ENCODE measurements at places on chromosomes 3 and 15.

- no peak for DNase-seq
Observed at GRCh38 chr3:196788528-196788927, 48.9 kb downstream of the PAK2 start.

DNA sequence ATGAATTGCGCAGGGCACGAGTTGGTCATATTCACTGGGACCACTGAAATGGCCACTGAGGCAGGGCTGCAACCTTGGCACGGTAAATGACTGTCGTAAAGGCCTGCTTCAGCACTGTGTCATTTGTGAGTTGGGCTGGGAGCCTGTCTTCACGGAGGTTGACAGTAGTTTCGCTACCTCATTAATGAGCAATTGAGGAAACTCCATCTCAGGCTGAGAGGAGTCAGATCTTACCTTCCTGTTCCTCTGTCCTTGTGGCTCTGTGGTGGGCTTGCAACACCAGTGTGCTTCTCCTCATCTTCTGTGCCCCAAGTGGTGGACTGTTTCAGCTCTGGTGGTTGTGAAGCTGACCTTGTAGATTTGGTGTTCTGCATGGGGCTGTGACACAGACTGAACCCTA is 80.1 kb upstream of the EIF1B start:
- no peak for DNase-seq

GRCh38 chr15:90460142-90460824 is 69.4 kb upstream of the CRTC3 start:
- DNase-seq, result no peak

GRCh38 chr3:37605572-37606153 is 256.0 kb upstream of the CTDSPL start:
- no peak for DNase-seq
